NCI-H748 treated with DMSO at 0.1 percent for 48 hours (cell line): ENCODE measurements at places on chromosomes 1 and 21.

DNA sequence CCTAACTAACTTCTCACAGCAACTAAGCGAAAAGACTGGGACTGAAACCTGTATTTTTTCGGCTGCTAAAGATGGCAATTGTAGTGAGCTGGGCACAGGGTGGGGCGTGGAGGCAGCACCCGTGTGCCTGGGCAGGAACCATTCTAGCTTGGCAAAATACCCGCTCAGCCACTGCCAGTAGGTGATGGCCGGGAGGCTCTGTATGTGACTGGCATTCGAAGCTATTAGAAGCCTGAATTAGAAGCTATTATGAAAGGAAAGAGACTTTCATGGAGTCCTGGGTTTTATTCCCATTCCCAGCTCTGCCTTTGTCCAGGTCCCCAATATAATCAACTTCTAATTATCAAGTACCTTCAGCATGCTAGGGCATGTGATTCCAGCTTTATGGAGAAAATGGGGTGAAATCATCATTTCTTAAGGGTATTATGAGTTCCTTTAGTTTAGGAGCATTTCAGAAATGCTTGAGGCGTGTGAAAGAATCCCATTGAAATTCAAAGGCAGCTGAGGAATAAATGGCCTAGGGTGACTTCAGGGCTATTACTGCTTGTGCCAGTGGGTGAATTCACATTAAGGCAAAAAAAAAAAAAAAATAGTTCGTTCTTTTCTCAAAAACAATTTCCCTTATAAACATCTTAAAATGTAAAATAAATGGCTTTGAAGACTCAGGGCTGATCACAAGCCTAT, 125.6 kb downstream of the KCNN3 start:
- DNase-seq: no peak

- DNase-seq: no peak
These were observed 81.2 kb upstream of the F3 start for GRCh38 chr1:94622757-94623156.

DNA sequence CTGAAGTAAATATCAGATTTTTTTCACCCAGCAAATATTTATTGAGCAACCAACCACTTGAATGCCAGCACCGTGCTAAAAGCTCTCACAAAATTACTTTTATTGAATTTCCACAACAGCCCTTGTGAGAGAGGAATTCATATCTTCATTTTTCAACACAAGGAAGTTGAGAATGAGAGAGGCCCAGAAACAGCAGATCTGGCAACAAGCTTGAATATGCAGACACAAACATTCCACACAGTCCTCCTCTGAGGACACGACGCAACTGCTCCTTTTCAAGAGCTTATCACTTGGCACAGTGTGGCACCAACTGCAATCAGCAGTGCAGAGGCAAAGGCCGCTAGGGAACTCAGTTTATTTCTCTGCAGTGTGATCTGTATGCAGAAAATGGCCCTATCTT, 32.2 kb upstream of the IFNAR2 start:
- DNase-seq: no peak

DNA sequence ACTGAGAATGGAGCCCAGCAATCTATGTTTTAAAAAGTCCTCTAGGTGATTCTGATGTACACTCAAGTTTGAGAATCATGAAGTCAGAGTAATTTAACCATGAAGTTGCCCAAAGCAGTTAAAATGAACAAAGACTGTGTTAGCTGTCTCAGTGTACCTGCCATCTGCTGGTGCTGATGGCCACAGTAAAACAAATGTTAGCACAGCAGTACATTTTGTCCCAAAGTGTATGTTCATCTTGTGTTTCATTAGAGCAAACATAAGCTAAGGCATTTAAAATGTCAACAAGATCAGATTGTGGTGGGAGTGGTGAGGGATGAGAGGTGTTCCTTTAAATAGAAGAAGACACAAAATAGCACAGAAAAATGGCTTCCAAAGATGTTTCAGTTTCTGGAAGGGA, 31.1 kb downstream of the FYB2 start:
- DNase-seq: no peak

- no peak for DNase-seq
These were observed 20.6 kb upstream of the FCGR2A start for GRCh38 chr1:161484613-161485012.

- no peak for DNase-seq
These were observed 65.6 kb downstream of the IFI44 start for GRCh38 chr1:78715181-78715661.

GRCh38 chr1:246724731-246725095, 504 bp downstream of the SCCPDH start:
- DNase-seq: no peak

- no peak for DNase-seq
These were observed 64.2 kb downstream of the ZNF684 start for GRCh38 chr1:40595623-40596022.

- no peak for DNase-seq
These were observed 55.9 kb upstream of the JAK1 start for GRCh38 chr1:65022216-65022615.

GRCh38 chr1:234162661-234163060, 210.6 kb upstream of the COA6 start:
- DNase-seq: no peak

GRCh38 chr1:98268316-98268715, 347.5 kb upstream of the DPYD start:
- no peak for DNase-seq

DNA sequence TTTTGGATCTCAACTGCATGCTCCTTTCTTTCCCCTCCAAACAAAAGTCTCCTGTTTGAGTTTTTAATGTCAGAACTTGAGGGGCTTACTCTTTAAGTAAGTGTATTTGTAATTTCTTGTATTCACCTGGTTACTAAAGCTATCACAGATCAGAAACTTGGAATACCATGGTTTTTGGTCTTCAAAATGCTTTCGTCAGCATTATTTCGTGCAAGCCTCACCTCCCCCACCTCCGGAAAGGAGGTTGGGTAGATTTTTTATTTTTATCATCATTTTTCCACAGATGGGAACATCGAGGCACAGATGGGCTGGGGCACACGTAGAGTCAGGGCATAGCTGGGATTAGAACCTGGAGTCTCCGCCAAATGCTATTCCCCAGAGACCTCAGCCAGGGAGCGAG, 100.7 kb downstream of the IER5 start:
- no peak for DNase-seq

DNA sequence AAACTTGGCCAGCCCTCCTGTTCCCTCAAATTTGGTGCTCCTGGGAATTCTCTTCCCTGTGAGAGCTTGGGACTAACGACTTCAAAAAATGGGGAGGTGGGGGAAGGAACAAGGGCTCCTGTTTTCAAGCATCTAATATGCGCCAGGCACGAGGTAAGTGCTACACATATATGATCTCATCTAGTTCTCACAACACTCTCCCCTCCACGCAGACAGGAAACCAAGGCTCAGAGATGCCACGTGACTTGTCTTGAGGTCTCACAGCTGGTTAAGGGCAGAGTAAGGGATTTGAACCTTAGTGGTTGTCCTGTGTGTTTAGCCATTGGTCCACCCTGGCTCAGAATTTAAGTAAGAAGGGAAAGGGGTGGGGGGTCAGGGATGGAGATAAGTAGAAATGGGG, 125.9 kb downstream of the DMRTB1 start:
- DNase-seq: no peak

DNA sequence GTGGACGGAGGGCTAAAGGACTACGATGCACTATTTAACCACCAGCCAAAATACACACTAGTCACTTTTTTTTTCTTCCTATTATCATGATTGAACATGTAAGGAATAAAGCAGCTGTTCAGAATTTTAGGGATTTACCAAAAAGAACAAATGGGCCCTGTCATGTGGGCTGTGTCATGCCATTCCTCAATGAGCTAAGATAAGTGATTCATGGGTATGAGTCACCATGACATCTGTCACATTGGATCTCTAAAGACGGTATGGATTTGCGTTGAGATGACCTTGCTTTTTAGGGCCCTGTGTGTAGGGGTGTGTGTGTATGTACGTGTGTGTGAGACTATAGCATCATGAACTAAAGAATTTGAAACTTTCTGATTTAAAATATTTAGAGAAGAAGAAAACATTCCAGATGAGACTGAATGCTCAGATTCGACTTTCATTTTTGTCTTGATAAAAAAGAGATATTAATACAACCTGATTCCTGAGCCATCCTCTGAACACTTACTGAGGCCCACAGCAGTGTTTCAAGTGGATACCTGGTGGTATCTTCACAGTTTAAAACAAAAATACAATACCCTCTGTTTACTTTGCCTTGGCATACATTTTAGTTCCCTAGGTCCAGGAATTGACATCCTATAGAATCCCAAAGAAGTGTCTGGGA, 246.1 kb upstream of the DUSP10 start:
- no peak for DNase-seq
